ENCODE measurements at places on chromosomes 7 and 10.

DNA sequence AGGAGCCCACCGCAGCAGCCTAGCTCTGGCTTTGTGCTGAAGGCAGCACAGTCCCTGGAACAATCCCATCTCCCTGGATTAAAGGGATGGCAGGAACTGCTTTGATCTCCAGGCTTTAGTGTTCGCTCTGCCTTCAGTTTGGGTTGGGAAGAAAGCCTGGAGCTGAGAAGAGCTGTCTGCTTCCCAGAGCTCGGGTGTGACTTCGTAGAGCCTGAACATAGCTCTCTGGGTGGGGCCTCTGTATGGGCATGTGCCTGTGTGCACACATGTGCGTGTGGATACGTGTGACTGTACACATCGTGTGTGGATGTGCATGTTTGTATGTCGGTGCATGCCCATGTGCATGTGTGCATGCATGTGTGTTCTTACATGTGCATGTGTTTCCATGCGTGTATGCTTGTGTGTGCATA lies 8.7 kb downstream of the ADCY1 start:
- no peak for DNase-seq

DNA sequence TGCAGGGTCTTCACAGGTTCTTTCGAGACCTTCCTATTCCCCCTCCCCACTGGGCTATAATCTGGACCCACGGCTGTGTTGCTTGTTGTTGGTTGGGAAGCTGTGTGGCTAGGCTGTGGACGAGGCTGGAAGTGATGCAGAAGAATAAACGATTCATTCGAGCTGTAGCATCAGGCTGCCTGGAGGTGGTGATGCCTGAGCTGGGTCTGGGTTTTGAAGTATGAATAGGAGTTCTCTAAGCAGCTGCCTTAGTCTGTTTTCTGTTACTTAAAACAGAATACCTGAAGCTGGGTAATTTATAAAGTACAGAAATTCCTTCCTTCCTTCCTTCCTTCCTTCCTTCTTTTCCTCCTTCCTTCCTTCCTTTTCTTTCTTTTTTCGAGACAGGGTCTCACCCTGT lies 126.5 kb upstream of the ZEB1 start:
- no peak for DNase-seq

GRCh38 chr10:104307576-104308438 lies 30.5 kb downstream of the ITPRIP start:
- DNase-seq, result no peak

- DNase-seq, result no peak
Observed at GRCh38 chr7:88338503-88338902, 31.8 kb upstream of the STEAP4 start.

GRCh38 chr7:1076184-1077072 lies 11.5 kb upstream of the GPER1 start:
- no peak for DNase-seq

DNA sequence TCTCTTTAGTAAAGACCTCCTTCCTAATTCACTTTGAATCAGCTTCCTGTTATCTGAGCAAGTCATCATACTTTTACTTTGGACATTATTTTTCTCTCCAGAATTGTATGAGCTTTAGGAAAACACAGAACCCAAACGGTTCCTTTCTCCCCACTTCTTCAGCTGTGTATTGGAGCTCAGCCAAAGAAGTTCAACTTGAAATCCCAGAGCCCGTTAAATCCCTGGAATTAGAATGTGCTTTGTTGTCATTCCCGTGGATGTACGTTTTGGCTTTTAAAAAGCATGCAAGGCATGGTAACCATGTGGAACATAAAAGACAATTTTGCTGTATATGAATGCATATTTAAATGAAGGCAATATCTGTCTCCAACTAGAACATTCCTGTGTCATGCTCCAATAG lies 46.6 kb downstream of the AGMO start:
- DNase-seq, result no peak

GRCh38 chr10:31927884-31928548 lies 615 bp downstream of the ARHGAP12 start:
- DNase-seq, result peak; percentile 66

DNA sequence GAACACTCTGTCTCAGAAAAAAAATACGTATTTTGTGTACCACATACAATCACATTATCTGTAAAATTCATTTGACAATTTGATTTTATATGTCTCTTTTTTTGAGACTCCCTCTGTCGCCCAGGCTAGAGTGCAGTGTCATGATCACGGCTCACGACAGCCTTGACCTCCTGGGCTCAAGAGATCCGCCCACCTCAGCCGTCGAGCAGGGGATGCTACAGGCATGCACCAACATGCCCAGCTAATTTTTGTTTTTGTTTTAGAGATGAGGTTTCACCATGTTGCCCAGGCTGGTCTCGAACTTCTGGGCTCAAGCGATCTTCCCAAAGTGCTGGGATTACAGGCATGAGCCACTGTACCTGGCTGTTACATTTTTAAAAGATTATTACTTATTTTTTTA lies 11.6 kb upstream of the BAZ1B start:
- no peak for DNase-seq

DNA sequence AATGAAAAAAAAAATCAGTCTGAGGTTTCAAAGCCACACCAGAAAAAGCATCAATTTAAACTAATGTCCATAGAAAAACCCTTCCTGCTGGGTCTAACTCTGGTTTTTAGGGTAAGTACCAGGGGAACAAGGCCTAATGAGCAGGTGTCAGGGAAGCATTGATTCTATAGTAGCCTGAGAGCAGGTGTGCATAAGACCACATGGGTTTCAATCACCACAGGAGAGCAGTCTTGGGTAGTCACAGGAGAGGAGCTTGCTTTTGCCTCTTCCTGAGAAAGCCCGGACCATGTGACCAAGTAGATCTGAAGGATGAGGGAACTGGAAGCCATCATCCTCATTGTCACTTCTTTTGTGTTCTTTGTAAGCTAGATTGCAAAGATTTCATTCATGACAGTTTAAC lies 66.3 kb upstream of the AGK start:
- no peak for DNase-seq

- DNase-seq, result no peak
Observed at GRCh38 chr10:1054684-1055083, 1.5 kb upstream of the WDR37 start.

GRCh38 chr10:132572545-132572937 lies 35.0 kb downstream of the INPP5A start:
- DNase-seq, result no peak

DNA sequence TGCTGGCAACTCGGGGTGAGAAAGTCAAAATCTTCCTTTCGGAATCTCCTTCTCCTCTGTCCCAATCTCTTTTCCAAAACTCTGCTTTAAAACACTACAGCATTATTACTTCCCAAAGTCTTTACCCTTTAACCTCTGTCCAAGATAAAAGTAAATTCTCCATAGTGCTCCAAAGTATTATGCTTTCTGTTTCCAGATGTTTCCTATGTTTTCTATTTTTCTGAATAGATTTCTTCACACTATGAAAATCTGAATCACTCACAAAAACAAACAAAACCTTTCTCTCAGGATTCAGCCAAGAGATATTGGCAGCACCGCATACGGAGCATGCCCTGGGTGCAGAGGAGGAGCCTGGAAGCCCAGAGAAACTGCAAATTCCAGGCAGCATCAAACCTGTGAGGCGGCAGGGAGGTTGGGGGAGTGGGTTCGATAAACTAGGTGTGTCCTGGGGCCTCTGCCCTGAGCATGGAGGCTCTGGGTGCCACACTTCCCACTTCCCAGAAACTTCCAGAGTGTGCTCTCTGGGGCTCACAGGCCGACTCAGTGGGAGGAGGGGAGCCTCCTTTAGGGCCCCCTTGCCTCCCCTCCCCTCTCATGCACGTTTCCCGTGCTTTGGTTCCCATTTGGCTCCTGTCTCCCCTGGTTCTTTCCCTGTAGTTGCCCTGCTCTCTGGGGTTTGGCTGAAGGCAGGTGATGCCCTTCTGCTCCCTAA lies 35.6 kb downstream of the VIPR2 start:
- DNase-seq, result no peak

- DNase-seq, result no peak
Observed at GRCh38 chr10:132604686-132605085, 67.1 kb downstream of the INPP5A start.

DNA sequence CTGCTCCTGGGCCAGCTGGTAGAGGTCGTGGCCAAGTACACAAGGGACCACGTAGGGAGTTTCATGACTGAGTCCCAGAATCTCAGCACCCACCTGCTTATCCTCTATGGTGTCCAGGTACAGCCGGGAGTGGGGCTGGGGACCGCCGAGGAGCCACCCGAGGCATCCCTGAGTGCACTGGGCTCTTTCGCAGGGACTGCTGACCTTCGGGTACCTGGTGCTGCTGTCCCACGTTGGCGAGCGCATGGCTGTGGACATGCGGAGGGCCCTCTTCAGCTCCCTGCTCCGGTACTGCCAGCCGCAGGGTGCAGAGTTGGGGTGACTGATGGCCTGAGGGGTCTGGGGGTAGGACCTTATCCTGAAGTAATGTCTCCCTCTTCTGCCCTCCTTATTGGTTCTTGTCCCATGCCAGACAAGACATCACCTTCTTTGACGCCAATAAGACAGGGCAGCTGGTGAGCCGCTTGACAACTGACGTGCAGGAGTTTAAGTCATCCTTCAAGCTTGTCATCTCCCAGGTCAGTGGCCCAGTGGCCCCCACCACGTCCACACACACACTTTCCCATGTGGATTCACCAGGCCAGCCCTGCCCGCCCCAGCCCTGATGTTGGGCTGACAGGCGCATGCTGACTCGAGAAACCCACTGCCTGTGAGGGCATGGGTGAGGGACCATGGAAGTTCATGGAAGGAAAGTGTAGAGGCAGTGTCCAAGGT lies 6.2 kb downstream of the ABCB8 start:
- no peak for DNase-seq

DNA sequence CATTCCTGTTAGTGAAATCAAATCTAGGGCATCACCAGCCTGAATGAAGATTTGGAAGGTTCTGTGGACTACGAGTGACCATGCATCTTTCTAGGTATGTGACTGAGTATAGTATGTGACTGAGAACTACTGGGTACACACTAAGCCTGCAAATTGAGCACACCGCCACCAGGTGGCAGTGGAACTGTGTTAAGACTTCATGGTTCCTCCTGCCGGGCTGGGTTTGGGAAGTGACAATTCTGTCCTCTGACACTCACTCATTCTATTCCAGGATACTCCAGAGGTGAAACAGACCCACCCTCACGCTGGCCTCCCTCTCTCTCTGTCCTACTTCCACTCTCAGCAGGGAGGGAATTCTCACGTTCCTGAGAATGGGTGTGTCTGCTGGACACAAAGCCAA lies 84.0 kb upstream of the TMEM248 start:
- DNase-seq, result peak; percentile 26

DNA sequence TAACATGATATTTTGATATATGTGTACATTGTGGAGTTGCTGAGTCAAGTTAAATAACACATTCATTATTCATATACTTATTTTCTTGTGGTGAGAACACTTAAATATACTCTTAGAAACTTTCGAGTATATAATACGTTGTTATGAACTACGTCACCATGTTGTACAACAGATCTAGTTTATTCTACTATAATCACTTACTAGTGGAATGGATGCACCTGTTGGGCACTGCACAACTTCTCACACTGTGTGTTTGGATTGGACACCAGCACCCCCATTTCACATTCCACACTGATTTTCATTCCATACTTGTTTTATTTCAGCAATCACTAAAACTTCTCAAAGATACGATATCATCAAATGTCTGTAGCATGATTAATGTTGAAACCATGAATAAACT lies 407.3 kb downstream of the RPS24 start:
- no peak for DNase-seq

GRCh38 chr7:22935269-22935668 lies 78.7 kb downstream of the HYCC1 start:
- no peak for DNase-seq

GRCh38 chr10:32232378-32232777 lies 114.6 kb downstream of the EPC1 start:
- no peak for DNase-seq

DNA sequence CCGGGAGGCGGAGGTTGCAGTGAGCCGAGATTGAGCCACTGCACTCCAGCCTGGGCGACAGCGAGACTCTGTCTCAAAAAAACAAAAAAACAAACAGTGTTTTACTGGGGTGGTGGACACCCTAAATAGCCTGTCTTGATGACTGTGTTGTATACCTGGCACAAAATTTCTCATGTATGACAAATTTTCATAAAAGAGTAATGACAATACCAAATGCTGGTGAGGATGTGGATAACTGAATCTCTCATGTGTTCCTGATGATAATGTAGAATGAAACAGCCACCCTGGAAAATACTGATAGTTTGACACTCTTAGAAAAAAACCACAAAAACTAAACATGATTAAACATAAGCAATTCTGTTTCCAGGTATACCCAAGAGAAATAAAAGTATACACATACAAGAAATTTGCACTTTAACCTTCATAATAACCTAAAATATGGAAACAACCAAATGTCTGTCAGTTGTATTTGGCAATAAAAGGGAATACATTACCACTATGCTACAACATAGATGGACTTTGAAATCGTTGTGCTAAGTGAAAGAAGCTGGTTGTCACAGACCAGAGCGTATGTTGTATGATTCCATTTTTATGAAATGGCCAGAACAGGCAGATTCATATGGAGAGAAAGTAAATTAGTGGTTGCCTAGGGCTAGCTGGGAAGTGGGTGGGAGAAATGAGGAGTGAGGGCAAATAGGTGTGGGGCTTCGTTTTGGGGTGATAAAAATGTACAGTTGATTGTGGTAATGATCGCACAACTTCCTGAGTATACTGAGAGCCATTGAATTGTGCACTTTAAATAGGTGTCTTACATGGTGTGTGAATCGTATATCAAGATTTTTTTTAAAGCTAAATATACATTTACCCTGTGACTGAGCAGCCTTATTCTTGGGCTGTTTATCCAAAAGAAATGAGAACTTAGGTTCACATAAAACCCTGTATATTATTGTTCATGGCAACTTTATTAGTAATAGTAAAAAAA lies 12.5 kb downstream of the WDR37 start:
- DNase-seq, result no peak

- DNase-seq, result no peak
Observed at GRCh38 chr7:155810770-155811559, 1.3 kb downstream of the SHH start.

DNA sequence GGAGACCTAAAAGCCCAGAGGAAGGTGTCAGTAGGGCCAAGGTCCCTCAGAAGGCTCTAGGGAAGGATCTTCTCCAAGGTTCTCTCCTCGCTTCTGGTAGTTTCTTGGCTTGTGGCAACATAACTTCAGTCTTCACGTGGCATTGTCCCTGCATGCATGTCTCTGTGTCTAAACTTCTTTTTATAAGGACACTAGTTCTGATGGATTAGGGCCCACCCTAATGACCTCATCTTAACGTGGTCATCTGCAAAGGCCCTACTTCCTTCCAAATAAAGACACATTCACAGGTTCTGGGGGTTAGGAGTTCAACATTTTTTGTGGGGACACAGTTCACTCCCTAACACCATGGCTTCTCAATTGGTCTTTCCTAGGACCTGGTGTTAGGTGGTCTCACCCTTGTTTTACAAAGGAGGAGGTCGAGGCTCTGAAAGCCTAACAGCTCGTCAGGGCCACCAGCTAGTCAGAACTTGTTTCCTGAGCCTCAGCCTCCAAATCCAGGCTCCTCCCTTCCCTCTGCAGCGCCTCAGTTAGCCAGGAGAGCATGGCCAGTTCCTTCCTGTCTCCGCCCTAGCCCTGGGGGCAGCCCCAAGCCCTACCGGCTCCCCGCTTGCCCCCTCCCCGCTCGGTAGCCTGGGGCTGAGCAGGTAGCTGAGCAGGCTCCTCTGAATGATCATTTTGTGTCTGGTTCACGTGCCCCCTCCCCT lies 109.7 kb upstream of the PPIF start:
- DNase-seq, result no peak

Data from CD4-positive, alpha-beta T cell treated with Interleukin-1 beta for 1 hour (primary cell).